ENCODE measurements at places on chromosomes 7 and 10. TPM values are rescaled to one million over a fixed set of nuclear protein-coding genes. Genes with fewer than 3 reads are reported as not detected.

FKBP6 gene
- total RNA-seq = not detected

DPCD gene
- total RNA-seq = 37.2 TPM

MYPN gene
- total RNA-seq = 69.8 TPM

UBN2 gene
- 10.0 TPM for total RNA-seq

Measured in HFFc6 (cell line).